Stimulated activated CD4-positive, alpha-beta T cell treated with anti-CD3 and anti-CD28 coated beads, Interleukin-4, amount 100 ng/mL, for 48 hours (primary cell): ENCODE measurements at places on chromosomes 2 and 18.
A peak's percentile ranks its signal among the peaks of the same experiment; 100 is the strongest.

- DNase-seq = no peak
These were observed 93.9 kb upstream of the RAB12 start for GRCh38 chr18:8515142-8515865.

DNA sequence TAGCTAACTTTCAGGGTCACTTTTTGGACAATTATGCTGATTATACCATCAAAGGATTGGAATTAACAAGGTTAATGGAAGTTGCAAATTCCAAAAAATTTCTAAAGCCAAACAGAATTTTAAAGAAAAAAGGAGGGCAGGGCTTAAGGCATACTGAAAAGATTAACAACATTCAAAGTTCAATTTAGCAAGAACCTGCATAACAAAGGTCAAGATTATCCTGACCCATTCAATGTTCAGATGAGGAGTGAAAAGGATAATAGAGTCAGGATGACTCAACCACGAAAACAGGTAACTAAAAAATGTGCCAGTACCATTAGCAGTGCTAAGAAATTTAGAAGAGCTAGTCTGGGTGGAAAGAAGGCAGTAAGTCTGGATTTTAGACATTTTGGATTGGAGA, 139.8 kb upstream of the HNMT start:
- DNase-seq = no peak

- no peak for DNase-seq
These were observed 381.6 kb downstream of the ERBB4 start for GRCh38 chr2:212157012-212157411.

DNA sequence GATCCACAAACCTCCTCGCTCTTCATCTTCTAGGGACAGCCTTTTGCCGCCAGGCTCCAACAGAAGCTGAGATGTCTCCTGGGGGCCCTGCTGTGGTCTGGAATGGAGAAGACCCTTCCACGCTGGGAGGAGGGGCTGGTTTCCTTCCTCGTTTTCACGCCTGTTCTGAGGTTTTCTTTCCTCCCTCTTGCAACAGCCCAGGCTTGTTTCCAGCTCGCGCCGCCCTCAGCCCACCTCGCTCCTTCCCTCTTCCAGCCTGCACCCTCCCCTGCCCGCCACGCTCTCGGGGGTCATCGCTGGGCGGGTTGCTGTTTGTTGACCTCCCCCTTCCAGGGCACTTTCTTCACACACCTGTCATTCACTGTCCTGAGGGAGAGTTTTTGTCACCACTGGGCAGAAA, 55.4 kb downstream of the VAPA start:
- DNase-seq = no peak

DNA sequence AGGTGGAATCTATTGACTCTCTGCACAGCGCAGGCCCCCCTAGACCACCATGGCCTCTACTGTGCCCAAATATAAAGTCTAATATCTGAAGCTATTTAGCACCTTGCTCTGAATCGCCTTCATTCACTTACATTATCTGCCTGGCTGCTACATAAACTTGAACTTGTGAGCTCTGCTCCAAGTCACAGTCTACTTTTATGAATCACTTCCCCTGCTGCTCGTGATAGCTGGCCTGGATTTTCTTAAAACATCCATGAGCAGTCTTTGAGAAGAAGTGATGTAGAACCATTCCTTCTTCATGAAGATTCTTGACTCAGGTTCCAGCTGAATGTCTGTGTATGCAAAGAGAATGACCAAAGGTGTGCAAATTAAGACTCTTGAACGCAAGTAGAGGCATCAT, 359.5 kb downstream of the RND3 start:
- no peak for DNase-seq

DNA sequence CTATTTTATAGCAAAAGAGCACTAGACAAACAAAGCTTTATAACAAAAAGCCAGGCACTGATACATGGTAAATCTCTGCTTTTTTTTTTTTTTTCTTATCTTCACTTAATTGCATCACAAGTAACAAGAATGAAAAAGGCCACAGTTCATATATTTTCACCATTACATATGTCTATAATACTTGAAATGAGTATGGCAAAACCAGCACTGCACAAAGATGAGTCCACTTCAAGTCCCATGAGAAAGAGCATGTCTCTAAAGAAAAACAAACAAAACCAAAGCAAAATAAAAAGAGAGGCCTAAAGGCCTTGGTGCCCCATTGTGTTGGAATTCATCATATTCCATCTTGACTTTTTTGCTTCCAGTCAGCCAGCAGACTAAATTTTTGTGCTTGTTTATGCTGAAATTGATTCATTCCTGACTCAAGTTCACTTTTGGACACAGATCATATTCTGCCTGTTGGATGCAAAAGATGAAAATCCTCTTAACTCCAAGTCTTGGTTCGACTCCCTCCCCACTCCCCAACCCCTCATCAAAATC, 264.9 kb upstream of the CCDC68 start:
- no peak for DNase-seq

DNA sequence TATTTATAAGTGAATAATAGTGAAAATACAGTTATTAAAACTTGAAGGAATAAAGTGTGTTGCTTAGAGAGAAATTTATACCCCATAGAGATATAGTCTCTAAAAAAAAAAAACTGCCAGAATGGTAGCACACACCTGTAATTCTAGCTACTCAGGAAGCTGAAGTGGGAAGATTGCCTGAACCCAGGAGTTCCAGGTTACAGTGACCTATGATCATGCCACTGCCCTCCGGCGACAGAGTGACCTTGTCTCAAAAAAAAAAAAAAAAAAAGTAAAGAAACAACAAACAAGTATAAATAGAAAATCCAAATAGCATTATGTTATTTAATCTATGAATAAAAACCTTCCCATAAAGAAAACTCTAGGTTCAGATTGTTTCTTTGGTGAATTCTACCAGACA, 7.4 kb upstream of the AGPS start:
- DNase-seq = no peak

- DNase-seq = no peak
These were observed 1121.5 kb upstream of the DDX18 start for GRCh38 chr2:116692988-116693387.

DNA sequence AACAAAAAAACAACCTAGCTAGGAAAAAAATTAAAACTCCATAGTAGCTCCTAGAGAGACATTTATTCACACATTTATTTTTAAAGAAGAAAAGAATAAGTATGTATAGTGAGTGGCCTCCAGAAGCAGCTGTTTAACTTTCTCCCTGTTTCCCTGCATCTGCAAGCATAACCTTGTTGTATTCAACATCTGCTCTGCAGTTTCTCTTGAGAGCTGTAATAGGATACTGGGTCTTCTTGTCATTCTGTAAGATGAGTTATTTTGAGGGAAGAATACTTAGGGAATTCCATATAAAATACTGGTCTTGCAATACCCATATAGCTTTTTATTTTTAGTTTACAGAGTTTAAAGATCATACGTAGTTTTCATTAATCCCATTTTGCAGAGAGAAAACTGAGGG, 246.6 kb downstream of the LRRTM1 start:
- no peak for DNase-seq

DNA sequence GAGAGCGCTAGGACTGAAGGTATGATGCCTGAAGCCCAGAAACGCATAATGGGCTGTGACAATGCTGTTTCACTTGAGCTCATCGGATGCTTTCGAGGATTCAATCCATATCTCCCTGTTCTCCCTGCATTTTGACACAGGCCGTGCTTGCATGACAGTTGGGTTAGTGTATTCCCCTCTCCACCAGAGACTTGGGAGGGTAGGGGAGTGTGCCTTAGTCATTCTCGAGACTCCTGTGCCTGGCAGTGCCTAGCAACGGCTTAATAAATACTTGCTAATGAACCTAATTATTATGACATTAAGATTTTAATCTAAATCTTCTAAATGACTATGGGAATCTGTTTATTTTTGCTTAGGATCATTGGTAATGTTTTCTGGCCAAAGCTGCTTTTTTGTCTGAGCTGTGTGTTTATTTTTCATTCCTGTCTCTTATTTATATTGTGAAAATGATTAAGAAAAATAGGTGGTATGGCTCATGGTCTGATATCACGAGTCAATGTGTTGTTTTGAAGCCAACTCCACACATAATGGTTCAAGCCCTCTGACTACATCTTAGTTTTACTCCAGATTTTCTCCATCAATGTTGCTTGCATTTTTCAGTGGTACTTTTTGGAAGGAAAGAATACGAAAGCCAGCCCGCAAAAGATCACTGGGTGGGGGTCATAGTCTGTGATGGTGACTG, 61.3 kb downstream of the NEDD4L start:
- no peak for DNase-seq

DNA sequence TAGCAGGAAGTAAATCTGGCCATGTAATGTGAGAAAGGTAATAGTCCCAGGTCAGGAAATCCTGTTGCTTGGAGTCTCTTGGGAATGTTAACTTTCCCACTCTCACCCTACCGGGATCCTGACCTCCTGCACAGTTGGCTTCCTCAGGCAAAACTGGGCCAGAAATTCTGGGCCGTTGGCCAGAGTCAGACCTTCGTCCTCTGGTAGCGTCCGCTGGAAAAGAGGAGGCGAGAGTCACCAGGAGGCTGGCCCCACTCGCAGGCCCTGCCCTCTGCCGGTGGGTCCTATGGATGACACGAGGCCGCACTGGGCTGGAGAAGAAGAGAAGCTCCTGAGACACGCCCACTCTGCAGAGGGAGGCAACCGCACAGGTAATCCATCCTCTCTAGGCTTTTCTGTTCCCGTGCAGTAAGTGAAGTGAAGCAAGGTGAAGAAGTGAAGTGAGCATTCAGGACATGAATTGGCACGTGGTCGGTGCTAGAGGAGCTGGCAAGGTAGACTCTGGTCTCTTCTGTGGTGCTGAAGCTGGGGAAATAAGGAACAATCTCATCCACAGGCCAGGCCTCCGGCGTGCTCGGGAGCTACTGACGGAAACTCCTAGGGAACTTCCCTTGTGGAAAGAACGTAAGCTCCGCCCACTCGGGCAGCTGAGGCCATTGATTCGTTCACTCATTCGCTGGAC, 182.7 kb upstream of the GLI2 start:
- DNase-seq = peak; percentile 8

- DNase-seq = no peak
These were observed 87.7 kb downstream of the SPTBN1 start for GRCh38 chr2:54543733-54544396.

DNA sequence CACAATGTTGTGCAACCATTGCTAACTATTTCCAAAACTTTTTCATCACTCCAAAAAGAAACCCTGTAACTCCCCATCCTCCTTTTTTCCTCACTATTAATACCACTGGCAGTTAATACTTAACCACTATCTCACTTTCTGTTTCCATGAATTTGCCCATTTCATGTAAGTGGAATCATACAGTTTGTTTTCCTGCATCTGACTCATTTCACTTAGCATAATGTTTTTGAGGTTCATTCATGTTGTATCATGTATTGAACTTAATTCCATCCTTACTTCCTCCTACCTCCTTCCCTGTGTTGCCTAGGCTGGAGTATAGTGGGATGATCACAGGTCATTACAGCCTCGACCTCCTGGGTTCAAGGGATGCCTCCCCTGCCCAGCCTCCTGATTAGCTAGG, 68.3 kb downstream of the FAM117B start:
- DNase-seq = no peak

- no peak for DNase-seq
These were observed 438.6 kb downstream of the DLGAP1 start for GRCh38 chr18:4016391-4017049.

DNA sequence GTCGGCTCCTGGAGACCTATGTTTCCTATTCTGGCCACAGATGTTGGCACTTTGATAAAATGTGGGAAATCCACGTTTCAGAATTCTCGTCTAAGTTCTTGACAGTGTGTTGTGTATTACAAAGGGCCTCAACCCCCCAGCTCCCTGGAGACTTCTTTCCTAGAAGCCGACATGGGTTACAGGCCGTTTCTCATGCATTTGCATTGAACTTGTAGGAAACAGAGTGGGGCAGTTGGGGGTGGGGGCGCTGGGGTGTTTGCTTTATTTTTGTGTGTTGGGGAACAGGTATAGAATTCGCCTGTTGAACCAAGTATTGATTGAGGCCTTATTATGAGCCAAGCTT, 104.0 kb downstream of the CABLES1 start:
- DNase-seq = no peak

GRCh38 chr2:236844711-236845110, 241.0 kb upstream of the COPS8 start:
- DNase-seq = no peak

GRCh38 chr2:199596549-199596948, 138.8 kb upstream of the SATB2 start:
- no peak for DNase-seq

DNA sequence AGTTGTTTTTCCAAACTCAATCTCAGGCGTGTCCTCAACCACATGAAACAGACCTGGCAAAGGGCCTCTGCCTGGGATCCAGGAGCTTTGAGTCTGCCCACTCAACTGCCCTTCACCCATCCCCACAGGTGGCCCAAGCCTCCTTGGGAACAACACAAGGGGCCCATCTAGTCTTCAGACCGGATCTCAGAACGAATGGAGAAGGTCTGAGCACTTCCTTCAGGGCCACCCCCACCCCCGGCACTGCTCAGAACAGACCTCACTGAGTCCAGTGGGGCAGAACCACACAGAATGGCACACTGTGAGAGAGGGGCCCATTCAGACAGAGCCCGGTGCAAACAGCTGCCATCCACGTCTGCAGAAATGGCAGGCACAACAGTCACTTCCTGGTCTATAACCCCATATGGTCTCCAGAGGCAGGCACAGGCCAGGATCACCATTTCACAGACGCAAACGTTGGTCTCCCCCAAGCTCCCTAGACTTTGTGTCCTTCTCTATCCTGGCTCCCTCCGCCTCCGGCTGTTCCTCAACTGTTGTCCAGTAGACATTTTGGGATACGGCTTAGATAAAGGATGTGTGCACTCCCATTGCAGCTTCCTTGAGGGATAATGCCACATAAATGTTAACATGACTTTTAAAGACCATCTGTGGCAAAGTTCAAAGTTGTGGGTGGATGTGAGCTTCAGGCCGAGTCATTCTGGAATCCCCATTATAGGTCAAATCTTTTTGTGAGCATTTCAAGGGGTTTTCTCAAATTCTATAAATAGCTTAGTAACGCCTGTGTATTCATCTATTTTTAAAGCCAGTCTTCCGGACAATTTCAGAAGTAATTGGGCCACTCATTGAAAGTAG, 149.7 kb downstream of the SMAD7 start:
- DNase-seq = no peak

DNA sequence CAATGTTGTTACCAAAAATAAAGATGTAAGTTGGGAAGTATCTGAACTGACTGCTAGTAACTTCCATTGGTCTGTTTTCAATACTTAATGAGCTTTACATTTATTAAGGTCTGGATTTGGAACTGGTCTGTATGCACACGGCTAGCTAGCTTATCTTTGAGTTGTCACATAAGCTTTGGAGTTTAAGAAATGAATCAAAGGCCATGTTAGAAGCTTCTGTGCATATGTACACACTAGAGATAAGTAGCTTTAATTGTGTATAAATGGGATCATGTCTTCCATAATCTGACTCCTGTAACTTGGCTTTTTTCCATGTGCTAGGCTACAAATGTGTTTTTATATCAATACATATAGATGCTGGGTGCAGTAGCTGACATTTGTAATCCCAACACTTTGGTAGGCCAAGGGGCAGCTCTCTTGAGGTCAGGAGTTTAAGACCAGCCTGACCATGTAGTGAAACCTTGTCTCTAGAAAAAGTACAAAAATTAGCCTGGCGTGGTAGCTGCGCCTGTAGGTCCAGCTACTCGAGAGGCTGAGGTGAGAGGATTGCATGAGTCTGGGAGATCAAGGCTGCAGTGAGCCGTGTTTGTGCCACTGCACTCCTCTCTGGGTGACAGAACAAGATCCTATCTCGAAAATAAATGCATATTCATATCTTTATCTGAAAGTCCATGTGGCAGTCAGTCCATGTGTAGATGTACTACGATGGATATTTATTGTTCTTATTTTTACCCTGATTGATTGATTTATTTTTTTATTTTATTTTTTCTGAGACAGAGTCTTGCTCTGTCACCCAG, 27.2 kb downstream of the ATIC start:
- DNase-seq = no peak
